ENCODE measurements at places on chromosomes 4 and X.

DNA sequence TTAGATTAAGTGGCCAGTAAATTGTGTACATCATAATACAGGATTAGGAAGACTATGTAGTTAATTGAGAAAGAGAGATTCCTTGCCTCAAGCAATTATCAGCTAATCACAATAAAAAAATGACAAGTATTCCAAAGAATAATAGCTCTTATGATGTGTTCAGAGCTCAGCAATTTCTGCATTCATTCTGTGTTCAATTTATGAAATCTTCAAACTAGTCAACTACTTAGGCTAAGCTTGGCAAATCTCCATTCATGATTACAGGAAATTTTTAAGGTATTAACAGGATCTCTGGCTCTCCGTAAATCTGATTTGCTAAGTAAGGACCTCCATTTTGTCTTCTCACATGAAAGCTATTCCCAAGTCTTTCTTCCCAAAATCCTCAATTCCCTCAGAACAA, 256.9 kb upstream of the TEX13A start:
- DNase-seq = peak; percentile 66

DNA sequence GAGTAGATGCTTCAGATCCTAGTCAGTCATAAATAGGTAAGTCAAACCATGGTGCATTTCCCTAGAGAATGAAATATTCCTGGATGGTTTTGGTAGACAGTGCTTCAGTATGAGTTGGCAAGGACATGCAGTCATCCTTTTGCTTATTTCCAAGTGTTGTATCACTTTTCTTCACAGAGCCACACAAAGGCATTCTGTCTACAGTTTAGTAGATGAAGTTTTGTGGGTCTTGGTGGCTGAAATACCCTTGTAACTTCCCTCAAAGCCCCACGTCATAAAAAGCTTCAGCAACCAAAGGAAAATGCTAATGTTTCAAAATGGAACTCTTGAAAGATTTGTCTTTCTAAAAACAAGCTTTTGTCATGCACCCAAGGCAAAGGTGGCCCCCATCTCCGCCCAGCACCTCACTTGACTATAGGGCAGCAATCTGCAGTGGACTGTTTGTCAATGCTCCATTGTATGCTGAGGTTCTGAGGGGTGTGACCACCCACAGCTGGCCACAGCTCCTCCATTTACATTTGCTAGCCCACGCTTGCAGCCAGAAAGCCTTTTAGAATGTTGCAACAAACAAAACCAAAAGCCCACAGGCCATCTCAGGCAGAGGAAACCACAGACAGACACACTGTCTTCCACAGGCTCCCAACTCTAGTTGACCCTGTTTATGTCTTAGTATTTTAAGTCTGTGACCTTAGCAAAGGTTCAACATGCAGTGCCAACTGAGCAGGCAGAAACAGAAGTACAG, 87.1 kb upstream of the FAM9C start:
- no peak for DNase-seq

- DNase-seq = no peak
These were observed 155.0 kb downstream of the SLC7A11 start for GRCh38 chr4:138087066-138087719.

GRCh38 chrX:123731987-123732669, 724 bp downstream of the THOC2 start:
- DNase-seq = no peak

GRCh38 chrX:13742397-13743176, 8.0 kb downstream of the OFD1 start:
- DNase-seq = no peak

DNA sequence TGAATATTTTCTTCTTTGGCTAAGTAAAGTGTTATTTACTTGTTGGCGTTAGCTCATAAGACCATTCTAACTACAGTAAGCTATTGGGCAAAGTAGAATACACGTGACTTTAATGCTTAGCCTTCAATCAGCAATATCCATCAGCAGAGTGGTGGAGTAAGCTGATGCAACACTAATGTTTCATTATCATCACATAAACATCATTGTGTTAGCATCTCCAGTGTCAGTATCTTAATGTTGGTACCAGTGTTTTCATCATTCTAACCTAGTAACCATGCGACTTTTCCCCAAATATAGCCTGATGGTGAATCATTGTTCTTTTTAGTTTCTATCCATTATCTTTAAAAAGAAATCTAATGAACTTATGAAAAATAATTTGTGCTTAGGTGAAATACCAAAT, 48.5 kb downstream of the APOOL start:
- DNase-seq = peak; percentile 55

DNA sequence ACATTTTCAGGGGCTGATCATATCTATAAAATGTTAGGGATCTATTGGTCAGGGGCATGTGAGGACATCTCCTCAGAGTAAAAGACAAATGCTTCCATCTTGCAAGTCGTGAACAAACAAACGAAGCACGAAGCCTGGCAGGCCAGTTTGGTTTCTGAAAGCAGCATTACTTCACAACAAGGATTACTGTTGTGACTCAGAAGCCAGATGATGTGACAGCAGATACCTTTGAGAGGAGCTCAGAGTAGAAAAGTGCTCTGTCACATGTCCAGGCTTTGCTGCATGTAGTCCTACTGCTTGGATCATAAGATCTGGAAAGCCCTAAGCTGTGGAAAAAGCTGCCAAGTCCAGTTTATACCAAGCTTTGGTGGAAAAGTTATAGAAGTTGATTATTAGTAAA, 1827.2 kb downstream of the ARAP2 start:
- DNase-seq = peak; percentile 2

- no peak for DNase-seq
These were observed 60.0 kb downstream of the SMC1A start for GRCh38 chrX:53362449-53362848.

GRCh38 chr4:5758741-5759140, 47.7 kb downstream of the EVC start:
- DNase-seq = peak; percentile 95

DNA sequence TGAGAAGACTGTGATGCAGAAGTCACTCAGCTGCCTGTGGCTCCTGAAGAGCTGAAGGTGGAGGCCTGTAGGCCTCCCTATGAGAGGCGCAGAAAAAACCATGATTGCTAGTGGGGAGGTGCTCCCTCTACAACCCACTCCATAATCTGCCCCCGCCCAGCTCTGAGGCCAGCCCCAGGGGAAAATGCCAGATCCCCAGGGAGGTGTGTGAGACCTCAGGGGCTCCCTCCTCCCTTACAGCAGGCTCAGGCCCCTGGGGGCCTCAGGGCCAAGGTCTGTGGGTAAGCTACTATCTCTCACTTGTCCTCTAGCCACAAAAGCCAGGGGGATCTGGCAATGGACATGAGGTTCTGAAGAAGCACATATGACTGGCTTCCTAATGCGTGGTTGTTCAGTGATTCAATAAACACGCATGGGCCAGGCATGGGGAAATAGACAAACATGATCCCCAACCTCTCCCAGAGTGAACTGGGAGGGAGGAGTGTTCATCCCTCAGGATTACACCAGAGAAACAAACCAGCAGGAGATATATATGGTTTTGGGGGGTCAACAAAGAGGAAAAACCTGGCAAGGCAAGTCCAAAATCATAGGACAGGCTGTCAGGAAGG, 51.0 kb upstream of the MTM1 start:
- DNase-seq = no peak

- DNase-seq = no peak
These were observed 16.2 kb downstream of the DGKQ start for GRCh38 chr4:957231-957580.

GRCh38 chr4:32672359-32672758, 1952.2 kb downstream of the PCDH7 start:
- DNase-seq = no peak

GRCh38 chr4:47562297-47562696, 77.2 kb downstream of the ATP10D start:
- no peak for DNase-seq

GRCh38 chrX:148133105-148133725, 152.1 kb downstream of the FMR1NB start:
- peak; percentile 1 for DNase-seq

DNA sequence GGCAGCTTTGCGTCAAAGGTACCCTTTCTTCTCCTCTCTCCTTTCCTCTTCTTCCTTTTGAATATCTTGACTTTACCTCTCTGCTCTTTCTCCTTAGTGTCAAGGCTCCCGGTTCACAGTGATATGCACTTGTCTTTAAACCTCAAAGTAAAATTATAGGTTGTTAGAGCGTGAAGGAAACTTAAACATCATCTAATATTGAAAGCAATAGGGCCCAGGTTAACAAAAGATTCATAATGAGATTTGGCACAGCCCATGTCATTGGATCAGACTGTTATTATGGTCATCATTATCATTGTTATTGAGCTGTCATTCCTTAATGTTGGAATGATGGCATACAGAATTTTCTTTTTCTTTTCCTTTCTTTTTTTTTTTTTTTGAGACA, 32.5 kb downstream of the FTHL17 start:
- no peak for DNase-seq

DNA sequence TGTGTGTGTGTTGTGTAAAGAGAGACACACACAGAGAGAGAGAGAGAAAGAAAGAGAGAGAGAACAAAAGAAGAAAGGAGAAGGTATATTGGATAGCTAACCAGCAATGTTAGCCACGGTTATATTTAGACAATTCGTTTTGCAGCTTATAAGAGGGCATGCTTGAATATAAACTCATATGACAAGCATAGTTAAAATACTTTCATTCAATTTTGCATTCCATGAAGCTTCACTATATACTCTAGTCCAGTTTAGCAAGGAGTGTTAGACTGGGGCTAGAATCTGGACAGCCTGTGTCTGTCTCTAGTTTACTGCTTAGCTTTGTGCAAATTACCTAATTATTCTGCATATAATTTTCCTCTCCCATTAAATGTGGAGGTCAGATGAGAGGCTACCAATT, 525.9 kb upstream of the ZFP42 start:
- peak; percentile 51 for DNase-seq

GRCh38 chrX:137352101-137352660, 213.7 kb upstream of the ZIC3 start:
- no peak for DNase-seq

DNA sequence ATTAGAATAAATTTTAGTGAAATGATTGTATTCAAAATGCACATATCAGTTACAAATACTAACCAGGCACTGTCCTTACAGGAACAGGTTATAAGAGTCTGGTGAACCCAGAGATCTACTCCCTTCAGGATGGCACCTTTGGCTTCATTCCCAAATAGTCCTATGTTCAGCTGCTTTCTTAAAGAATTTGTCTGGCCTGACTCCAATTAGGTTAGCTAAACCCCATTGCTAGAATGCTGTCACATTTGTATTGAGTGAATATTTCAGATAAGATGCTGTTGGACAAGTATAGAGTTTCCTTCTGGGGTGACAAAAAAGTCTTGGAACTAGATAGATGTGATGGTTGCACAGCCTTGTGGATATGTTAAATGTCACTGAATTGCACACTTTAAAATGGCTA, 69.4 kb downstream of the EFHC2 start:
- DNase-seq = peak; percentile 2

DNA sequence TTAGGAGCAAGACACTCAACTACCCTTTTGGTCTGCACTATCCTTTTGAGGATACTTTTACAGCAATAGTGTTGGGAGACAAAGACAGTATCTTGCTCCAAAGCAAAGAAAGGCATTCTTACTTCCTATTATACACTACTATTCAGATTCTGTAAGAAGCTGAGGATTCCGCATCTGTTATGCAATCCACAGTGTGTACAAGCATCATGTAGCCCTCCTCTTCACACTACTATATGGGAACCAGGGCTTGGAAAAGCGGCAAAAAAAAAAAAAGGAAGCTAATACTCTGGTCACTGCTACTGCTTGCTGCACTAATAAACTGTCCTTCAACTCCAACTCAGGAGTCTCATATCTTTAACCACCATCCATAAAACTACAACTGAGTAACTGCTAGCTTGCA, 59.1 kb downstream of the FBXW7 start:
- DNase-seq = no peak

GRCh38 chrX:132181364-132181763, 37.9 kb downstream of the RAP2C start:
- DNase-seq = no peak

GRCh38 chrX:15472531-15472930, 20.6 kb downstream of the PIR start:
- DNase-seq = no peak

DNA sequence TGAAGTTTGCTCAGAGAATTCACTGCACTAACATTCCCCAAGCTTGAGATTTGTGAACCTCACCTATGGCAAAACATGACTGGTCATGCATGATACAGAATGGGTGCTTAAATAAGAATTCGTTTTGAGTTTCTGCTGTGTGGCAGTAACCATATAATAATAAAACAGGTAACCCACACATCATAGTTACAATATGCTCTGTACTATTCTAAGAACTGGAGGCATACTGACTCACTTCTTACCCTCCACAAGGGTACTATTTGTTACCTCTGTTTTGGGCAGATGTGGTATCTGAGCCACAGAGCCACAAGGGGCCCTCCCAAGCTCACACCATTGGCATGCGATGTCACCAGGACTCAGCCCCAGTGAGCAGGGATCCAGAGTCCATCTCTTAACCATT, 17.6 kb downstream of the SLC2A9 start:
- DNase-seq = no peak

- DNase-seq = peak; percentile 41
These were observed at the start of gene MID2 for GRCh38 chrX:107825698-107826237. Gene MID2 (plus strand): TSS chrX:107825866. CDS start chrX:107826427, 561 bp downstream.

GRCh38 chr4:102503301-102503746, 2.2 kb downstream of the NFKB1 start:
- DNase-seq = no peak

DNA sequence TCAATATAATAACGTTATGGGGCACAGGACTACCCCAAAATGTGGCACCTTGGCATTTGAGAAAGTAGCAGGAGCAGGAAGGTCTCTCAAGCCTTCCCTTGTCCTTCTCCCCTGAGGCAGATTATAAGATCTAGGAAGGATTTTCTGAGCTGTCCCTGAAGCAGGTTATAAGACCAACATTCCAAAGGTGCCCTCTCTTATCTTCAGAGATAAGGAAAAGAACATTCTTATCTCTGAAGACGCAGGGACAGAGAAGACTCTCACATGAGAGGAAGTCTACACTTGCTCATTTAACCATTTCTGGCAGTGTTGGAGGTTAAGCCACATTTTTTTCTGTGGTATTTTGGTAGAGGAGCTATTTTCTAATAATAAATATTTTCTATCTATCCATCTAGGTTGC, 437.9 kb upstream of the MAOA start:
- no peak for DNase-seq

DNA sequence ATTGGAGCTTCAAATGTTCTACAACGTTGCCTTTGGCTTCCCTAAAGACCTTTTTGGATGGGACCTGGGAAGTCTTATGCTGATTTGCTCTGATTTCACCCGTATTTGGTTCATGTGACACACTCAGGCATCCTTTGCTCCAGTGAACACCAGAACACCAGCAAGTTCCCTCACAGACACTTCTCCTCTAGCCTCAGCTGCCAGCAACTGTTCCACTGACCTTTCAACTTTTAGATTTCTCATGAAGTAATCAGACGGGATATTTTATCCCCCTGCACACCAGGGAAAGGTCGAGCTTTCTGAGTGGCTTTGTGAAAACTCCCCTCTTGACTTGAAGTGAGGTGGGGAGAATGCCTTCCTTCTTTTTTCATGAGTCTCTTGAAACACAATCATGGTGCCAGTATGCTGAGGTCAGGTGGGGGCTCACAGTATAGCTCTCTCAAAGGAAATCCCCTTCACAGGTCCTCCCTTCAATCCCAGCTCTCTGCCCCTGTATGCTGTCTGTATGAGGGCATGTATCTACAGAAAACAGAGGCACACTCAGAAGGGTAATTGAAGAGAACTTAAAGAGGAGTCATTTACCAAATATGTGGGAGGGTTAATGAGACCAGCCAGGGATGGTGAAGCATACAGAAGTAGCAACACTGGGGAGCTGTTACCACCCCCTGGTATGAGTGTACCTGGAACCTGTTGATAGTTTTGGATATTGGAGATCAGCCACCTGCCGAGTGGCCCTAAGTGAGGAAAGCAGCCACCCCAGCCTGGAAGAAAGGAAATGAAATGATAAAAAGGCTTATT, 62.7 kb downstream of the FGFBP1 start:
- no peak for DNase-seq

Measured in fibroblast of skin of back (primary cell).